Activated naive CD4-positive, alpha-beta T cell treated with anti-CD3 and anti-CD28 coated beads, Interleukin-2, amount 50 U/mL, for 16 hours (primary cell): ENCODE measurements at places on chromosomes 6 and 20.

GRCh38 chr6:166504100-166504499 is 82.4 kb downstream of the RAMACL start:
- no peak for DNase-seq

- no peak for DNase-seq
These were observed 5.2 kb downstream of the TEAD3 start for GRCh38 chr6:35491558-35492257.

DNA sequence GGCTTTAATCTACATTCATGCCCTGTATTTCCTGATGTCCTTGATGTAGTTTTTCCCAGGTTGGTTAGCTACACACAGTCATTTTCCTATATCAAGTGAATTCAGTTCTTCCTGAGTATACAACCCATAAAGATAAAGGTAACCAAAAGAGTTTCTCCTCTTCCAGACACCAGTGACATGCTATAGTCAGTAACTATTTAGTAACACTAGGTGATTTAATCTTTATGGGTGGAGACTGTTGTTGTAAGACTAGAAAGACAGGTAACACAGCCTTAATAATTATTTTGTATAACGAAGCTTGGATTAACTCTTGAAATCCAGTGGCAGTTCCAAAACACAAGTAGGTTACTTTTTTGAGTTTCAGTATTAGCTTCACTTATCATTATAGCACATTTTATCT is 17.6 kb downstream of the MCUR1 start:
- no peak for DNase-seq

DNA sequence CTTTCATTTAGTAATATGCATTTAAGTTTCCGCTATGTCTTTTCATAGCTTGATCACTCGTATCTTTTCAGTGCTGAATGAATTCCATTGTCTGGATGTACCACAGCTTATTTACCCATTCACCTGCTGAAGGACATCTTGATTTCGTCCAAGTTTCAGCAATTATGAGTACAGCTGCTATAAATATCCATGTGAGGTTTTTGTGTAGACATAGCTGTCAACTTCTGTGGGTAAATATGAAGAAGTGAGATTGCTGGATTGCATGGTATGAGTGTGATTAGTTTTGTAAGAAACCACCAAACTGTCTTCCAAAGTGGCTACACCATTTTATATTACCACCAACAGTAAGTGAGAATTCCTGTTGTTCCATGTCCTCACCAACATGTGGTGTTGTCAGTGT is 79.2 kb upstream of the STMND1 start:
- no peak for DNase-seq

GRCh38 chr20:20286061-20286460 is 81.8 kb upstream of the INSM1 start:
- DNase-seq = no peak

GRCh38 chr20:63864978-63865640 is at the start of gene TPD52L2:
Gene TPD52L2, plus strand, starts transcription at chr20:63865270. Its CDS starts 96 bp downstream, at chr20:63865366.
- DNase-seq = peak; percentile 97

DNA sequence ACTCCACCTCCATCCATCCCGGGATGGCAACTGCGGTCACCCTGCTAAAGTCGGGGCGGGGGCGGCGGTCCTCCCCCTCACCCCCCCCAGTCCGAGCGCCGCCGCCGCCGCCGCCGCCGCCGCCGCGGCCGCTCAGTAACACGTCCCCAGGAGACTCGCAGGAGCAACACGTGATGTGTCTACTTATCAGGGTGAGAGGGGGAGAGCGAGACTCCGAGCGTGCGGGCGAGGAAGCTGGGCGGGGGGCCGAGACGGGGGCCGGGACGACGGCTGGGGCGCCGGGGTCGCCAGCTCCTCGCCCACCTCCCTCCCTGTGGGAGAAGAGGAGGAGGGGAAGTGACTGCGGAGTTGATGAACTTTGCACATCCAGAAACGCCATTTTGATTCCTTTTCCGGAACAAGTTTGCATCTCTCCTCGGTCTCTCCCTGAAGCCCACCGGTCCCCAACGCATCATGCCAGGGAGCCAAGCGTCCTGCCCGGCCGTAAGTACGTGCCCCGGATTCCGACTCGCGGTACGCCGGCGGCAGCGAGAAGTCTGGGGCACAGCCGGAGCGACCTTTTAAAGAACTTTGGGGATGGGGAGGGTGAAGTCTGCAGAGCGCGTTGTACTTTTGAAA is at the start of gene RREB1:
TSS of gene RREB1 (plus strand) at position 384 of the 618 bp plus-strand sequence. CDS start 73,951 bp downstream, outside the sequence.
- DNase-seq = peak; percentile 65

- peak; percentile 18 for DNase-seq
These were observed 2.4 kb upstream of the ZMYND8 start for GRCh38 chr20:47358672-47359529.

GRCh38 chr6:78868116-78868515 is 765 bp downstream of the IRAK1BP1 start:
- no peak for DNase-seq

DNA sequence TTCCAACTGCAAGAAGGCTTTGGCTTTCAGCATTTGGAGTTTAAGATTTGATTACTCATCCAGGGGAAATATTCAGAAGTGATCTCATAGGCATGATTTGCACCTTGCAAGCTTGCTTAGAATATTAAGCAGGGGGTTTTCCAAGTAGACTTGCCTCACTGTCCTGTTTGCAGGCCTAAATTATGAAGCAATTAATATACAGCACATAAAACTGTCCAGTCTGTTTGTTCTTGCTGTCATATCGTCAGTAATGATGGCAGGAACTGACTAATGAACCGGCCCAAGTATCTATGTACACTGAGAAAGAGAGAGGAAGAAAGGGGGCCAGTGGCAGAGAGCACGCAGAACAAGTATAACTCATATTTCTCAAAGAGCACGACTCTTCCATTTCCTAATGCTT is 212.5 kb upstream of the SUPT3H start:
- no peak for DNase-seq

- no peak for DNase-seq
These were observed 64.4 kb downstream of the SULF2 start for GRCh38 chr20:47720636-47721427.

DNA sequence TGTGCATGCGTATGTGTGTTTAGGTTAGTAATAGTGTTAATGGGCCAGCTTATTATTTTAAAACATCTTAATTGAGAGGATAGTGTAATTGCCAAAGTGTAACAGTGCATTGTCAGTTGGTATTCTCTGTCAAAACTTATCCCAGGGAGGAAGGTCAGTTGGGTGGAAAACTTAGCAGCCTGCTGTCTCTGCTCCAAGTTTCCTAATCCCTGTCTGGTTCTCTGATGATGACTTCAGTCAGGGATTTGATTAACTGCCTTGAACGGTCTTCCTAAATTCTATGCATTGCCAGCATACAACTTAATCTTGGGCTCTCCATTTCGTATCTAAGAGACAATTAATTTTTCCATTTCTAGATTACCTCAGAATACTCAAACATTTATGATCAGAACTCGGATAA is 51.1 kb downstream of the L3MBTL3 start:
- no peak for DNase-seq

DNA sequence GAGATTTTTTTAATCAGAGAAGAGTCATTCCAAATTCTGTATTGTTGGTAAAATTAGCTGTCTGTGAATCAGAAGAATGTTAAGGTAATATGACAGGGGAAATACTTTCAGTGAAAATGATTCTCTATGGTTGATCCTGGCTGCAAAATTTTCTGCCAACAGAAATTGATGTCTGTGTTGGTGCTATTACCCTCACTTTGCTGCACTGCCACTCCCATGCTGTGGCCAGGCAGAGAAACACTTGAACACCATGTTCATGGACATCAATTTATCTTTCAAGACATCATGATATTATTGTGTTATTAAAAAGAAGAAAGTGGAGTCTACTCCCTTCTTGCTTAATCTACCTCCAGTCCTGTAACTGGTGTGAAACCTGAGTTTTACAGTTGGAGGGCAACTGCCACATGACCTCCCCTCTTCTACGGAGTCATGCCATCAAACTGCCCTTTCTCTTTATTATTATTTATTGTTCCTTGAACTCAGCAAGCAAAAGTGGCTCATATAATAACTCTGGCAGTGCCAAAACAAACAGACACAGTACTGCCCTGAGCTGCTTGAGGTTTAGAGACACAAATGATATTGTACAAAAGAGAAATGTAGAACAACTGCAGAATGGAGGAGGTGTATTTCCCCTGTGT is 288.0 kb upstream of the JAG1 start:
- no peak for DNase-seq

GRCh38 chr6:133809406-133809805 is 79.5 kb upstream of the TCF21 start:
- no peak for DNase-seq
